GM04503 (cell line): ENCODE measurements at places on chromosomes 7 and 10.

DNA sequence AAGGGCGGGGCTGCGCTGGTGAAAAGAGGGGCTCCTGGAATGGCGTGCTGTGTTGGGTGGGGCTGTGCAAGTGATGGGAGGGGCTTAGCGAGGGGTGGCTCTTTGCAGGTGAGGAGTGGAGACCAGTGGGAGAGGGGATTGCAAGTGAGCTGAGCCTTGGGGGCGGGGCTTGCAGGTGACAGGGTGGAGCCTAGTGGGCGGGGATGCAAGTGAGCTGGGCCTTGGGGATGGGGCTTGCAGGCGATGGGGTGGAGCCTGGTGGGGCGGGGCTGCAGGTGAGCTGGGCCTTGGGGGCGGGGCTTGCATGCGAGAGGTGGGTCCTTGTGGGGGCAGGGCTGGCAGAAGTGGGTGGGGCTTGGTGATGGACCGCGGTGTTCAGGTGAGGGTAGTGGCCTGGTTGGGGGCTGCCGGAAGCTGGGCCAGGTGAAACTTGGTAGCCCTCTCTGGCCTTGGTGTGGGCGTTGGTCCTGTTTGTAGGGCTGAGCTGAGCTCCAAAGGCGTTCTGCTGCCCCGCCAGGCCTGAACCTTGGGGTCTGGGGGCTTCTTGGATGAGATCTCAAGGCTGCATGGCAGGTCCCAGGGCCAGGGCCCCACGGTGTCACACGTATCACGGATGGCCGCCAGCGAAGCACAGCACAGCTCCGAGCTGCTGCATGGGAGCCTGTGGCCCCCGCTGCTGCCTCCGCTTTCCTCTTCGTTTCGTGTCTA lies 743 bp upstream of the PITRM1 start:
- no peak for DNase-seq

DNA sequence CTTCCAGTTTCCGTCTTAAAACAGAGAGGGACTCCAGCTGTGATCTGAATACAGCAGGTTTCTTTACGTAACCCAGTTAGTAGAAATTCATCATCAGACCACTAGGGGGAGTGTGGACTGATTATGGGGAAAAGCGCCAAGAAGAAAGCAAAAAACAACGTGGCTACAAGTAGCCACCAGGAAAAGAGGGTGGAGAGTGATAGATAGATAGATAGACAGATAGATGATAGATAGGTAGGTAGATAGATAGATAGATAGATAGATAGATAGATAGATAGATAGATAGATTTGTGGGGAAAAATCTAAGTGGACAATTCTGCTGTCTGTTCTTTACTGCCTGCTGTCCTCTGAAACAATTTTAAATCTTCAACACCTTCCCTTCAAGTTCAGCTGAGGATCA lies 12.7 kb upstream of the AKR1B10 start:
- DNase-seq: no peak

GRCh38 chr7:26690135-26690805 lies 174.1 kb downstream of the SKAP2 start:
- DNase-seq: no peak

DNA sequence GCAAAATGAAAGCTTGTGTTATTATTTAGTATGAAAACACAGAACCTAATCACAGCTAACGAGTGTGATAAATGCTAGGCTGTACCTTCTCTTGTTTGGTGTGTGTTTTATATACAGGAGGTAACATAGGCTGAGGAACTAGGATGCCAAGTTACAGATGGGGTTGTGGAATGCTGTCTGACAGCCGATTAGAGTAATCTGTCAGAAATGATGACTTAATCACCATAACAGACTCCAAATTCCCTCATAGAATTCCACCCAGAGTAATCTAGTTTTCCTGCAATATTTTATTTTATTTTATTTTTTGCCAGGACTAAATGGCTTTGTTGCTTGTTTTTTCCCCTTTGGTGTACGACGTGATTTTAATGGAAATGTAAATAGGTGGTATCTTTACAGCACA lies 221.2 kb downstream of the CELF2 start:
- DNase-seq: no peak

- DNase-seq: no peak
These were observed 4.7 kb upstream of the SLC18A3 start for GRCh38 chr10:49605216-49605938.

DNA sequence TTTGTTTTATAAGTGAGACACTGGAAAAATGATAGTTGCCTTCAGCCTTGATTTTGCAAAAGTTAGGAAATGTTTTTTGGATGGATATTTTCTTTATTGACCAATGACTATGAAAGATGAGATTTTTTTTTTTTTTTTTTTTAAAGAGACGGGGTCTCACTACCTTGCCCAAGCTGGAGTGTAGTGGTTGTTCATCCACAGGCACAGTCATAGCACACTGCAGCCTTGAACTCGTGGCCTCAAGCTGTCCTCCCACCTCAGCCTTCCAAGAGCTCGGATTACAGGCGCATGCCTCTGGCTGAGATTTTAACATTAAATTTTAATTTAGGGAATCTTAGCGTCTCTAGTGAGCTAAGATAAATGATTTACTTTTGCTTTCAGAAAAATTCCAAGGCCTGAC lies 66.2 kb downstream of the LOXL4 start:
- DNase-seq: no peak

GRCh38 chr10:97981816-97982215 lies 48.6 kb downstream of the CRTAC1 start:
- no peak for DNase-seq
